ENCODE measurements at places on chromosomes 4 and X. TPM values are rescaled to one million over a fixed set of nuclear protein-coding genes. Genes with fewer than 3 reads are reported as not detected.

The IL3RA gene
- total RNA-seq, result 0.27 TPM

The USP17L11 gene
- not detected for total RNA-seq

The GPR78 gene
- not detected for total RNA-seq

The USP17L17 gene
- not detected for total RNA-seq

The IL2RG gene
- not detected for total RNA-seq

The ODAPH gene
- total RNA-seq, result not detected

The NELFA gene
- 19.4 TPM for total RNA-seq

The UGT2B11 gene
- total RNA-seq, result not detected

The RGN gene
- not detected for total RNA-seq

The PNMA3 gene
- not detected for total RNA-seq

The GABRB1 gene
- total RNA-seq, result not detected

The SLC25A31 gene
- not detected for total RNA-seq
